ENCODE measurements at places on chromosomes 2 and 18.

- no peak overlapping the region for H3K4me3 ChIP-seq
- H3K27ac ChIP-seq, result no peak overlapping the region
- H3K27me3 ChIP-seq, result no peaks in the 10 kb centered on the region
- no peaks in the 10 kb centered on the region for H3K4me1 ChIP-seq
- no peak for DNase-seq
Observed at GRCh38 chr18:4748975-4749374, 293.9 kb upstream of the DLGAP1 start.

- H3K27me3 ChIP-seq, result no peaks in the 10 kb centered on the region
- peaks cover 40% of the 10 kb centered on the region for H3K36me3 ChIP-seq
- H3K4me1 ChIP-seq, result peaks cover 55% of the 10 kb centered on the region
- no peak overlapping the region for H3K27ac ChIP-seq
- no peak for DNase-seq
- no peak overlapping the region for H3K4me3 ChIP-seq
Observed at GRCh38 chr2:230209422-230210051, 10.2 kb downstream of the SP110 start.

DNA sequence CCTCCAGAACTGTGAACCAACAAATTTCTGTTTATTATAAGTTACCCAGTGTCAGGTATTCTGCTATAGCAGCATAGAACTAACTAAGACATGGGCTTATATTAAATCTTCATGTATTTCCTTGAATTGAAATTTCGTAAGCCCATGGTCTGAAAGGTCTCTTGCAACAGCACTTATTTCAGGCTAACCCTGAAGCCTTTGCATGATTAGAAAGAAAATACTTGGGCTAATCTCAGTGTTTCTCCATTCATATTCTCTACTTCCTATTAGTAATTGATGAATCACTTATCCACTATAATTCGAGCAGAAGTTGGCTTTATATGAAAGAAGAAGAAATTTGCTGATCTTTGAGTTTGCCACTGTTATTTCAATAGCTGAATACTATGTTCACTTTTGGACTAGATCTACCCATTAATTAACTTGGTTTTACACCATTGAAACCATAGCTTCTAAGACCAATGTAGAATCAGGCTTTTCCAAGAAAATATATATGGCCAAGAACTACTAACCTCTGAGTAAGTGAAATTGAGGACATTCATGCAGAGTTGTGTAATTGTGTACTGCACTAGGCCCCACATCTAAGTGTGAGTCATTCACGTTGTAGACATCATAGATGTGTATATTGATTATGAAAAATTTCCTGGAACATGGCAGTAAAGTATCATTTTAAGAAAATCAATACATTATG is 731.6 kb downstream of the SOCS6 start:
- no peak for DNase-seq
- no peaks in the 10 kb centered on the region for H3K36me3 ChIP-seq
- no peak overlapping the region for H3K27ac ChIP-seq
- H3K4me1 ChIP-seq, result no peaks in the 10 kb centered on the region
- H3K27me3 ChIP-seq, result no peaks in the 10 kb centered on the region

- H3K36me3 ChIP-seq, result no peaks in the 10 kb centered on the region
- H3K27ac ChIP-seq, result no peak overlapping the region
- H3K27me3 ChIP-seq, result no peaks in the 10 kb centered on the region
- DNase-seq, result no peak
- no peak overlapping the region for H3K4me3 ChIP-seq
Observed at GRCh38 chr2:120390381-120391055, 44.6 kb downstream of the INHBB start.

GRCh38 chr2:60320724-60321123 is 232.7 kb downstream of the BCL11A start:
- DNase-seq, result no peak
- H3K4me1 ChIP-seq, result peaks cover 65% of the 10 kb centered on the region
- no peak overlapping the region for H3K27ac ChIP-seq
- H3K27me3 ChIP-seq, result no peaks in the 10 kb centered on the region
- peaks cover 5% of the 10 kb centered on the region for H3K36me3 ChIP-seq
- no peak overlapping the region for H3K4me3 ChIP-seq

DNA sequence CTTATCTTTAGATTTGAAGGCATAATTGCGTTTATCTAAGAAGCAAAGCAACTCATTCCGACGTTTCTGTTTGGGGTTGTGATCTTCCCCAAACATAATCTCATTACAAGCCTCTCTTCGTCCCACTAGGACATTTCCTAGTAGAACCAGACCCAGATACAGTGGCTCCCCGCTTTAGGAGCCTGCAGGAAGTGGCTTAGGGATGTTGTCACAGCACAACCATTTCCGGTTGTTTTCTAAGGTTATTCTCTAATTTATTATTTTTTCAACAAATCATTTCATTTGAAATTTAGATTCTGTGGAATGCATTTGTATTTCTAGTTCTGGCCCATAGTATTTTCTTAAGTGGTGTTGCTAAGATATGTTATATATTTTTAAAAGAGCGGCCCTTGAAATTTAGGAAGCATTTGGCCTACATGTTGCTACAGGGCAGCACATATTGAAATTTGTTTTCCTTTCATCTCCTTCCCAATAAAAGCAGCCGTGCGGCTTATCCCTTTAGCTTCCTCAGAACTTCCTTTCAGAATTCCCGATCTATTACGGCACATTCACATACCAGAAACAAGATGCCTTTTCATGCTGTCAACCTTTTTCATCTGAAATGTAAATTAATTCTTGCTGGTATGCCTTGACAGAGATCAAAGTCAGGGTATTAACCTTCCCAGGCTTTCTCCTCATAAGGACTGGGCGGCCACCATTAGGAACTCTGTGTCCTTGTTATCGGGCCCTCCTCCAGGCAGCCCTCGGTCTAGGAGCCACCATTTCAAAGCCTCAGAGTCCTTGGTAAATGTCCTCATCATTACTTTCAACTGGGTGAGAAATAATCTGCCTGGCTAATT is 210.9 kb upstream of the SP5 start:
- no peak overlapping the region for H3K27ac ChIP-seq
- no peak for DNase-seq
- H3K4me3 ChIP-seq, result no peak overlapping the region
- no peaks in the 10 kb centered on the region for H3K36me3 ChIP-seq
- peaks cover 18% of the 10 kb centered on the region for H3K27me3 ChIP-seq
- H3K4me1 ChIP-seq, result peaks cover 10% of the 10 kb centered on the region

DNA sequence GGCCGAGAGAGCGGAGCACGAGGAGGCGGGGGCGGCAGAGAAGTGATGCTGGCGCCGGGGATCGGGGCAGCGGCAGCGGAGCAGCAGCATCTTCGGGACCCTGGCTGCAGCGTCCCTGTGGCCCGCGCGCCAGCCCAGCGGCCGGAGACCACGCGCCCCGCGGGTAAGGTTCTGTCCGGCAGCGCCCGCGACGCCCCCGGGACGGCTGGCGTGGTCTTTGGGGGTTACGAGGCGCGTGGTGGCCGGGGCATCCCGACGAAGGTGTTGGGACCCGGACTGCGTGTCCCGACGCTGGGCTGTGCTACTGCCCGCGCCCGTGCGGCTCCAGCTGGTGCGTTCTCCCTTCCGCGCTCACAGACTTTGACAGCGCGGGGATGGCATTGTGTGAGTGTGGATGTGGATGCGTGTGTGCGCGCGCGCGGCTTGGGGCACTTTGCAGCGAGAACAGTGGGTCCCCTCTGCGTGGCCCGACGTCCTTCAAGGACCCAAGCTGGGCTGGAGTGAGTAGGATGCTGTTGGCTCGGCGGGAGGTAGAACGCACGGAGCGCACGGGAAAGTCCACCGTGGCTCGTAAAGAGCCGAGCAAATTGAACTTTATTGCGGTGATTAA is 405.0 kb downstream of the XIRP2 start:
- H3K27me3 ChIP-seq, result peaks cover 57% of the 10 kb centered on the region
- peaks cover 19% of the 10 kb centered on the region for H3K4me1 ChIP-seq
- peaks cover 3% of the 10 kb centered on the region for H3K36me3 ChIP-seq
- H3K27ac ChIP-seq, result peak overlapping the region; percentile 75
- DNase-seq, result no peak
- peak overlapping the region; percentile 78 for H3K4me3 ChIP-seq

All from stimulated activated naive B cell treated with anti-CD40 and anti-IgM and Interleukin-4, amounts not matched to agents 10 μg/mL and 1 μg/mL and 100 μg/mL, for 72 hours (primary cell).